Stimulated activated naive B cell treated with anti-CD40 and anti-IgM and Interleukin-4, amounts not matched to agents 10 μg/mL and 1 μg/mL and 100 μg/mL, for 72 hours (primary cell): ENCODE measurements at places on chromosomes 16 and 17.

- no peak for DNase-seq
These were observed 2.0 kb upstream of the IL21R start for GRCh38 chr16:27399969-27400368.

- DNase-seq = no peak
These were observed 401 bp downstream of the NXN start for GRCh38 chr17:979212-979538.

DNA sequence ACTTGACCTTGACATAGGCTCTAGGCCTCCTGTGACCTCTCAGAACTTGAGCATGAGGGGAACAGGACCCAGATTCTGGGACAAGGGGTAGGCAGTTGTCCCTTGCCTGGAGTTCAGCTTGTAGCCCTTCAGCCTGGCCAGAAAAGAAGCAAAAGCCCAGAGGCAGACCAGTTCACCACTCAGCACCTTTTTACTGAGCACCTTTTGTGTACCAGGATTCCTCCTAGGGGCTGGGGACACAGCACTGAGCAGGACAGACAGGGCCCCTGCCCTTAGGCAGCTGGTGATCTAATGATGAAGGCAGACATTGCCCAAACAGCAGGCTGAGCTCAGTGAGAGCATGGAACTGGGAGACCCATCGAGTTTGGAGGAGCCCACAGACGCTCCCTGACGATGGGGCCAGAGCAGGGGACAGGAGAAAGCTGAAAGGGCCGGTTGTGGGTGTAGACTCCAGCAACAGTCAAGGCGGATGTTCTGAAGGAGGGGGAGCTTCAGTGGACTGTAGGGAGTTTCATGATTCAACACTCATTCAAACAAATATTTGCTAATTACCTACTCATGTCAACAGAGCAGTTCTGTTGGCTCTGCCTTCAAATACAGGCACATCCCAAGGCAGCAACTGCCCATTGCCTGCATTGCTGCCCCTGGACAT lies 32.0 kb downstream of the SBK1 start:
- DNase-seq = no peak

- DNase-seq = no peak
These were observed 73.7 kb downstream of the ITFG1 start for GRCh38 chr16:47387026-47387734.

- no peak for DNase-seq
These were observed 221.0 kb downstream of the UTP18 start for GRCh38 chr17:51481370-51481769.

DNA sequence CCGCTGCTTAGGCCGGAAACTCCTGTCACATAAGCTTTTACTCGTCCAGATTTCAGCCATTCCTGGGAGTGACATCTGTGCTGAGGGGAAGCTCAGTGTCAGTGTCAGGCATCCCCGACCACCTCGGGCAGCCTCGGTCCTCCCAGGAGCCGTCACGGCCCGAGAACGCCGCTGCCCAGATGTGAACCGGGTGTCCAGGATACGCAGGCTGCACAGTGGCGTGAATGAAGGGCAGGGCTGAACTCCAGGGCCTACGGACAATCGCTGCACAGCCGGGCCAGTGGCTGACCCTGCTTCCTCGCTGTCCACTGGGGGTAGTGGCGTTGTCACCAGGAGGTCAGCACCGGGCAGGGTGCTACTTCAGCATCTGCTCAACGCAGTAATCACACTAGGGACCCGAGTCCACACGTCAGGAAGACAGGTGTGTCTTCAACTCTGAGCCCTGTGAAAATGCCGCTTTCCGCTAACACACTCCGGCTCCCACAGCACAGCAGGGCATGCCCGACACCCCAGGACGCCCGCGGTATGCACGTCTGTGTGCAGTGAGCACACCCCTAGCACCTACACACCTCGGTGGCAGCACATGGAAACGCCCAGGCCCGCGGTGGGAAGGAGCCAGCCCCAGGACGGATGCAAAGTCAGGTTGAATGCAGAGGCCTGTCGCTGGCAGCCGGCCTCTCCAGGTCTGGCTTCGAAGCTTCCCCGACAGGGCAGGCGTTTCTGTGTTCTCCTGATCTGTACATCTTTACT lies 3.1 kb downstream of the LMF1 start:
- DNase-seq = no peak
